Skeletal muscle cell (primary cell): ENCODE measurements at places on chromosomes 3 and 15.

- DNase-seq = no peak
These were observed 209.0 kb upstream of the ALCAM start for GRCh38 chr3:105157766-105158085.

GRCh38 chr3:65779390-65779789 lies 259.3 kb downstream of the MAGI1 start:
- no peak for DNase-seq

DNA sequence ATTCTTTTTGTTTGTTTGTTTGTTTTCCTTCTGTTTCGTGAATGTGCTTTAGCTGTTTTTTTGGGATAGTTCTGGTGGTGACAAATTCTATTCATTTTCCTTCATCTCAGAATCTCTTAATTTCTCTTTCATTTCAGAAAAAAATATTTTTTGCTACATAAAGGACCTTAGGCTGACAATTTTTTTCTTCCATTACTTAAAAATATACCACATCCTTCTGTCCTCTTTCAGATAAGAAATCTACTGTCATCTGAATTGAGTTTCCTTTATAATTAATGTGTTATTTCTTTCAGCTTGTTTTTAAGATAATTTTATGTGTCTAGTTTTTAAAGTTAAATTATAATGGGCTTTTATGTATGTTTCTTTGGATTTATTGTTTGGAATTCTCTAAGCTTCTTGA lies 47.6 kb downstream of the IL16 start:
- no peak for DNase-seq

DNA sequence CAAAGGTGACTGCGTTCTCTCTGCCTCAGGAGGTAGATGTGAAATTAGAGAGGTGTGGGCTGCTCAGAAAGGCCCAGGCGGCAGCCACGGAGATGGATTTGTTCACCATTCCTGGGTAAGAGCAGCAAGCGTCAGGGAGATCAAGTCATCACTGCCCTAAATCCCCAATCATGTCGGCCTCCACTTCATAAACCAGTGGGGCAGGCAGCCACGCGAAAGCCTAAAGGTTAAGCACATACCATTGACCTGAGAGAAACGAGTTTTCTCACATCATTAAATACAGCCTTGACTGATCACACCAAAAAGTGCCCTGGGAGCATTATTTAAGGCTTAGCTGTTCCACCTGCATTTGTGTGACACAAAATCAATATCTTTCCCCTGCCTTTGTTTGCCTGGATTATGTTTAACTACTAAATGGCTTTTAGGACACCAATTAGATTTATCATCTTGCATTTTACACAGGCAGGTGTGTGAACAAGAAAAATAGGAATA lies 50.7 kb upstream of the FOXB1 start:
- DNase-seq = no peak

DNA sequence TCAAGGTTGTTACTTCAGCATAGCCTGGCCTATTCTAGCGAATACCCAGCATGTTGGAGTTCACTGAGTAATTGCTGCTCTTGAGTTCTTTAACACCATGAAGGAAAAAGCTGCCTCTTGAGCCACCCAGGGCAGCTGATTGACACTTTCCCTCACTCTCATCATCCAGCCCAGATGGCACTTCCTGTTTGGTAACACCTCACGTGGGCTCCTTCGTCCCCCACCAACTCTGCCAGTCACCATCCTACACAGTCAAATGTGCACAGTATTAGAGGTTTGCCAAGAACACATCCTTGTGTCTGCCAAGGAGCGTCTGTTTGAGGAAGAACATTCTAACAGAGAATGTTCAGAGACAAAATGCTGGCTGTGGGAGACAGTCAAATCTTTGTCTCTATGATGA lies 266.3 kb downstream of the RPLP1 start:
- no peak for DNase-seq

DNA sequence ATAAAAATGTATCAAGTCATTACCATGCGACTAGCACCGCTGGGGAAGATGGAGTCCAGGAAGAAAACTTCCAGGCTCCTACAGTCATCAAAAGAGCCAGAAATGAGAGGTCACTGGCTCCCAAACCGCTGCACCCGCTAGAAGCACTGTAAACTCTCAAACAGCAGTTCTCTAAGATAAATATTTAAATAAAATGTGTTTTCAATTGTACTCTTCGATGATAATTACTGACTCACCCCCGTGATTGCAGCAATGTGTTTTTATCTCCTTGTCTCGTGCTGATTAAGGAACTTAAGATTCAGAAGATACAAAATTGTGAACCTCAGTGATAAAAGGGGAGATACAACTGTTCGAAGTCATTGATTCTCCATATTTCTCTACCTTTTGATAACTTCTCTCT lies 45.8 kb upstream of the FOXP1 start:
- DNase-seq = peak; percentile 7

- DNase-seq = no peak
These were observed 29.7 kb upstream of the HHATL start for GRCh38 chr3:42732196-42732828.

DNA sequence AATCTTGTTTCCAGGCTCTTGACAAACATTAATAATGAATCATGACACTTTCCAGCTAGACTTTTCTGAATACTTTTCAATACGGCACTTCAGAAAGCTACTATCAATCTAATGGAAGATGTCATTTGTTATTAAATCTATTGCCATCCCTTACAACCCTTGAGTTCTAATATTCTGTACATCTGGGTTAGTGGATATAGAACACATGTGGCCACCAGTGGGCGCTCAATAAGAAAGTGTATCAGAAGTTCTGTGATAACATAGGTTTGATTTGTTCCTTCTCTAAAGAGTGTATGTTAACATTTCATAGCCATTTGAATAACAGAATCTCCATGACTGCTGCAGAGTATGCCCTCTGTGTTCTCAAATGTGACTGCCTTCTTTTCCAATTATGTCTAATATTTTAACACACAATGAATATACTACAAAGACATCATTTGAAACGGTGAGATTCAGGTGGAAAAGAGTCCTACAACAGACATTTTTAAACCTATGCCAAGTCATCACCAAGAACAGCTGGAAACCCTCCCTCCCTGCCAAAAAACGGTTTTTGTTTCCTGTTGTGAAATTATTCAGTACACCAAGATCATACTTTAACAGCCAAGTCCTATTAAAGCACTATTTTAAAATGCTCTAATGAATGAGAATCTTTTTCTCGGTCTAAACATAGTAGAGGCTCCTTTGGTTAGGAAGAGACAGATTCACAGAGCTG lies 22.2 kb downstream of the ALDH1A2 start:
- no peak for DNase-seq

GRCh38 chr15:59689626-59690236 lies 611 bp upstream of the BNIP2 start:
- no peak for DNase-seq

GRCh38 chr3:126731044-126731443 lies 27.0 kb downstream of the CHCHD6 start:
- DNase-seq = no peak

GRCh38 chr15:85568261-85568808 lies 187.9 kb downstream of the AKAP13 start:
- no peak for DNase-seq

- no peak for DNase-seq
These were observed 9.7 kb upstream of the XIRP1 start for GRCh38 chr3:39202094-39202493.

GRCh38 chr3:72093270-72093991 lies 308.5 kb upstream of the PROK2 start:
- no peak for DNase-seq

DNA sequence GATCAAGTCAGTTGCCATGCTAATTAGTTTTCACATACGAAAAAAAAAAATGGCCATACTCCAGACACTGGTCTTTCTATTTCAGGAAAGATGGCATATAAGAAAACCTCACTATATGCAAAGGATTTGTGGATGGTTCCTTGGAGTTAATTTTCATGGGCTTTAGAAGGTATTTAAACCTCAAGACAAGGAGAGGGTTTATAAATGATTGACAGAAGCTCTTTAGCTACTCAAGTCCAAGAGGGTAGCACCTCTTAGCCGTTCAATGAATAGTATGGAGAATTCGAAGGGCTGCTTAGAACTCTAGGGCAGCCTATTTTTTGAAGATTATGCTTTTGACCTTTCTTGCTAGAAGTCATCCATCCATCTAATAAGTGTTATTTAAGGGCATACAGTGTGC lies 41.7 kb downstream of the RBMS3 start:
- no peak for DNase-seq

DNA sequence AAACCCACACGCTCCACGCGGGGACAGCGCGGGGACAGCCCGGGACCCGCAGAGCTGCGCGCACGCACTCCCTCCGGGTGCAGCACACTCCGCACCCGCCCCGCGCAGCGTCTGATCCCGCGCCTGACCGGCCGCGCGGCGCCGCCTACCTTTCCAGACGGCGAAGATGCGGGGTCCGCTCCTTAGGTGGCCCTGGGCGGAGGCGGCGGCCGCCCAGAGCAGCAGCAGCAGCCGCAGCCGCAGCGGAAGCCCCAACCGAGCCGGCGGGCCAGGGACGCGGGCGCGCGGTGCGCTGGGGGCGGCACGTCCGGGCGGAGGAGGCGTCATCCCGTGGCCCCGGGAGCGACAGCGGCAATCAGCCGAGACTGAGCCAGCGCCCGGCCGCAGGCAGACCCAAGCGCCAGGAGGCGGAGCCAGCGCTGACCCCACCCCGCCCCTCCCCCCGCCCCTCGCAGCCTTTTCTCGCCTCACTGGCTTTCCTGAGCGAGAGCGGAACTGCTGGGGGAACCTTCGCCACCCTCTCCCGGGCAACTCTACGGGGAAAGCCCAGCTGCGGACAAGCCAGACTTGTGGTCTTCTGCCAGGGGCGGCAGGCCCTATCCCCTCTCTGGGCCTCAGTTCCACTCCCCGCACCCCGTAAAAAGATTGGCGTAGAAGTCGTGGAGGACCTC lies at the start of gene SEMA7A:
Gene SEMA7A, minus strand, starts transcription at position 367 of the 671 bp plus-strand sequence. Its CDS starts 40 bp downstream, at position 327.
- peak; percentile 39 for DNase-seq

DNA sequence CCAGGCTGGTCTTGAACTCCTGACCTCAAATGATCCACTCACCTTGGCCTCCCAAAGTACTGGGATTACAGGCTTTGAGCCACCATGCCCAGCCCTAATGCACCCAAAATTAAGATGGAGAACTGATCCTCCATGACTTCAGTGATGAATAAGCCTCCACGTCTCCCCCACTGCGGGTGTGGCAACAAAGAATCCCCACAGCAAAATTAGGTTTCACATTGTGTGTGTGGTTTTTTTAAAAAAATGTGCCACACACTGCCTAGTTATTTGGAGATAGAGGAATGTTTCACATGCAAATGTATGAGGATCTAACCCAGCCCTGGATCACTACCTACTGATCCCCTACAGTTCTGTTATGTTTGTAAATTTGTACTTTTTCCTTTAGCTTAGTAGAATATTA lies 17.3 kb downstream of the HDAC11 start:
- no peak for DNase-seq

- no peak for DNase-seq
These were observed 7.7 kb upstream of the DIPK2A start for GRCh38 chr3:143963946-143964345.

GRCh38 chr15:26941489-26941888 lies 29.5 kb upstream of the GABRG3 start:
- no peak for DNase-seq

GRCh38 chr3:178699810-178700209 lies 163.6 kb downstream of the KCNMB2 start:
- no peak for DNase-seq

- peak; percentile 47 for DNase-seq
These were observed 31.6 kb downstream of the ZDHHC19 start for GRCh38 chr3:196179380-196180308.

DNA sequence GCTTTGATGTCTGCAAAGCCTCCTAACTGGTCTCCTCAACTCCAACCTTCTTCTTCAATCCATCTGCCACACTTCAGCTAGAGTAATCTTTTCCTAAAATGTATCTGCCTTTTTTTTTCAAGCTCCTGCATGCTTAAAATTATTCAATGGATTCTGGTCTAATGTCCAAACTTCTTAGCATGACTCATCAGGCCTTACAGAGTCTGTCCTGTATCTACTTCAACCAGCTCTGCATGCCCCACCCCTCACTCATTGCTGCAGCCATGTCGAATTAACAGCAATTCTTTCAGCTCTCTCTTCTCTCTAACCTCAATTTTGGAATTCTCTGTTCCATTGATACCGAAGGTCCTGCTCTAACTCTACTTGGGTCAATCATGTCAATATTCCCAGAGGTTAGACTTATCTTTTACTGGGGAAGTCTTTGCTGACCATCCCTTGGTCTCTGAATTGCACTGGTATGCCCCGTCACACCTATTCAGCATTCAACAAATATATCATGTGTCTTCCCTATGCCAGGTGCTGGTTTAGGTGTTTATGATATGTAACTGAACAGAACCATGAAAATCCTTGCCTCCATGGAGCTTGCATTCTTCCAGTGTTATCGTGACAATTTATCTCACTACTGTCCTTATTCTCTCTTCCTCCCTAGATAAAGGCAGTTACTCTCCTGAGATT lies 88.5 kb upstream of the NANOGP8 start:
- no peak for DNase-seq

- no peak for DNase-seq
These were observed 122.9 kb upstream of the LIPC start for GRCh38 chr15:58308742-58309355.

- DNase-seq = no peak
These were observed 34.3 kb downstream of the STT3B start for GRCh38 chr3:31567036-31567435.

GRCh38 chr15:29681166-29681845 lies 141.0 kb downstream of the TJP1 start:
- no peak for DNase-seq

- DNase-seq = no peak
These were observed 131.2 kb downstream of the RBMS3 start for GRCh38 chr3:29412110-29412509.

DNA sequence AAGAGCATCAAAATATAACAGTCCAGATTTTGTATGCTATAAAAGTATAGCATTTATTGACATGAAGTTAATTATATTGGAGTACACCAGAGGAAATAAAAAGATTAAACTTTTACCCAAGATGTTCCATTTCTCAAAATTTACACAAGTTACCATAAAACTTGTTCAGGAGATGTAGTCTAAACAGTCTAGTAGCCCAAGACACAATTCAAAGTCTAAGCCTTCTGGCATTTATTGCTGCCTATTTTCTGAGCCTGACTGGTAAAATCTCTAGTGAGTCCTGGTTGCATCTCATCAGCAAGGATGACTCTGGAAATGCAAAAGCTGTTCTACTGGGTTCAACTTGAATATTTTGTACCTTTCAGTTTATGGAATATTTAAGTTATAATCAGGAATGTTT lies 468.7 kb downstream of the PDCD6IP start:
- no peak for DNase-seq

- no peak for DNase-seq
These were observed 98.6 kb downstream of the FBLN2 start for GRCh38 chr3:13647298-13648059.

- no peak for DNase-seq
These were observed 212.9 kb downstream of the TIGIT start for GRCh38 chr3:114506591-114507300.

DNA sequence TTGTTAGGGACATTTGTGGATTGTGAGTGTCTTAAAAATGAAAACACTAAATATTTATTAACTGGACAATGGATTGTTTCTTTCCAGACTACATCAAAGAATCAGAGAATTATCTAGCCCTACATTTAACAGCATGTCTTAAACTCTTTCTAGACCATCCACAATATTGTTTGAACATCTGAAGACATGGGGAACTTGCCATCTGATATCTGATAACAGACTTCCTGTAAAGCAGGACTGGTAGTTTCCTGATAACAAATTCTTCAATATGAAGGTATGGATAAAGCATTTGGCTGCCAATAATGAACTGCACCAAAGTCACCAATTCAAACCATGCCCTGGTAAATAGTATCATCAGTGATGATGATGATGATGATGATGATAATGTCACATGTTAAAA lies 26.2 kb upstream of the HACD2 start:
- no peak for DNase-seq

- DNase-seq = no peak
These were observed 276.3 kb downstream of the ERC2 start for GRCh38 chr3:56192001-56192400.

GRCh38 chr3:101886626-101887025 lies 37.3 kb downstream of the NFKBIZ start:
- DNase-seq = no peak
